ENCODE measurements at places on chromosomes 2 and 18.

GRCh38 chr2:212595036-212595654 lies 56.5 kb upstream of the ERBB4 start:
- DNase-seq = peak; percentile 71

DNA sequence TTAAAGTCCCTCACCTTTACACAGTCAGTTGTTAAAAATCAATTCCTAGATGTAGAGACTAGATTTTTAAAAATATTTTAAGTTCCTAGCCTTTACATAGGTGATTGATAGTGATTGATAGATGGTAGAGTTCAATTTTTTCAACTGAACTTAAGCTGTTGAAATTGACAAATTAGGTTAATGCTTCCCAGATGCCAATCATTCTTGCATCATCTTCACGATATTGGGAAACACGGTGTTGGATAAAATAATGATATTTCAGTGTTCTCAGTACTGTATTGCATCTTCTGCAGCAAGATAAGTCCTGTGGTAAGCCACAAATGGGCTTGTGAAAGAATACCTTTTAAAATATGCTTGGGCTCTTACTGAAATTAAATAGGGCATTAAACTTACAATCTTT lies 667.6 kb downstream of the STK39 start:
- DNase-seq = no peak

DNA sequence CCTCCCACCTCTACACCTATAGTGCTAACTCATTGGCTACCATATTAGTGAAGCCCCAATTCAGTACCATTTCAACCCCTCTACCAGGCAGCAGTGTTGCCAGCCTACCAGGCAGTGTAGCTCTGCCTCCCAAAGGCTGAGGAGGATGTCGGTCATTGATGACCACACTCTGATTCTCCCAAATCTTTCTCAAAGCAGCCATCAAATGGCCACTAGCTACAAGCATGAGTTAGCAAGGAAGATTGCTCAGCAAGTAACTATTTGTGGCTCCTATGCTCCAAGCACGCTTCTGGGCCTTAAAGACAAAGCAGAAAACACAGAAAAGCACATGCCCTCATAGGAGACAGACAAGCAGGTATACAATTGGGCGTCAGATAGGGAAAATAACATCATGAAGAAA lies 42.7 kb upstream of the AFF3 start:
- no peak for DNase-seq

DNA sequence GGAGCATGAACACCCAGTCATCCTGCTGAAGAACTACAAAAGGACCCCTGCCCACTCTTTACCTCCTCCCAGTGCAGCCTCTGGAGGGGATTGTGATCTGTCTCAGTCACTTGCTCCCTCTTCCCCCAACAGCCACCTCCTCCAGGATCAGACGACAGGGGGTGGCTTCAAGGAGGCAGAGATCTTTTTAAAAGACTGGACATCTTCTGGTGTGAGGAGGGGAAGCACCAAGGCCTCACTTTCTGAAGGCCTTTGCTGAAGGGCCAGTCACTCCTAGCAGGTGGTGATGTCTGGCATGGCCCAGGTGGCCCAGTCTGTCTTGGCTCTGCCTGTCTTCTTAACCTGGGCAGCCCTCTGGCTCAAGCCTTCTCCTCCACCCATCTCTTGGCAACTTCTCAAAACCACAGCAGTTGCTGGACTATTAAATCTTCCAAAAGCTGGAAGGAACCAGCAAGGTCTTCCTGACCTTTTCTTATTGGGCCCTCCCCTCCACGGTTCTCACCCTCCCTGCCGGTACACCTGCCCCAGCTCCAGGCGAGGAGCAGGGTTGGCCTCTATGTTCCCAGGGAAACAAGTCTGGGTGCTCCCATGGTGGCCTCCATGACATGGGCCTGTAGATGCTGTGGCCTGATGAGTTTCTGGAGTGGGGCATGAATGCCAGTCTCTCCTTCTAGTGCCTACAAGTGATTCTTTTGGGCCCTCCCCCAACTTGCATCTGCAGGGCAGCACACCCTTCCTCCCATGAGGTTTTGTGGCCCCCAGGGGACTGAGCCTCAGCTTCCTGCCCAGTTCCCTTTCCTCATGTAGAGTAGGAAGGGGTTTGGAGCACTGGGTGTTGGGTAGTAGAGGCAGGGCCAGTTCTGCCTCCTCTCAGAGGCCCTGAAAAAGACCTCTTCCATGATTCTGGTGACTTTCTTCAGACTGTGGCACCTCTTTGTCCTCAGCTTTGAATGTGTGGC lies 5.0 kb upstream of the ATP6V1B1 start:
- DNase-seq = no peak

- DNase-seq = peak; percentile 81
Measured at GRCh38 chr2:236823963-236824362, 254.3 kb downstream of the ACKR3 start.

DNA sequence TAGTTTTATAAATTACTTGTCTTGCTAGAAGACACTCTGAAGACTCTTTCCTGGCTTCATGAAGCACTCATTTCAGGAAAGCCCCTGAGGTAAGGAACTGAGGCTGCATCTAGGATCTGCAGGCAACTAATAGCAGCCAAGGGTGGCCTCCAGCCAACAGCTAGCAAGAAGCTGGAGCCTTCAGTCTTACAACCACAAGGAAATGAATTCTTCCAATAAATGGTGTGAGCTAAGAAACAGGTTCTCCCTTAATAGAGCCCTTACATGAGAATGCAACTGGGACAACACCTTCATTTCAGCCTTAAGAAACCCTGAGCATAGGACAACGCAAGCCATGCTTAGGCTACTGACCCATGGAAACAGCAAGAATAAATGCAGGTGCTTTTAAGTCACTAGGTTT lies 254.6 kb upstream of the RBBP8 start:
- peak; percentile 24 for DNase-seq

GRCh38 chr2:238855891-238856580 lies 8.2 kb downstream of the TWIST2 start:
- no peak for DNase-seq

- no peak for DNase-seq
Measured at GRCh38 chr18:37935086-37935485, 369.5 kb upstream of the CELF4 start.

- no peak for DNase-seq
Measured at GRCh38 chr2:1758171-1758570, 13.9 kb upstream of the PXDN start.

DNA sequence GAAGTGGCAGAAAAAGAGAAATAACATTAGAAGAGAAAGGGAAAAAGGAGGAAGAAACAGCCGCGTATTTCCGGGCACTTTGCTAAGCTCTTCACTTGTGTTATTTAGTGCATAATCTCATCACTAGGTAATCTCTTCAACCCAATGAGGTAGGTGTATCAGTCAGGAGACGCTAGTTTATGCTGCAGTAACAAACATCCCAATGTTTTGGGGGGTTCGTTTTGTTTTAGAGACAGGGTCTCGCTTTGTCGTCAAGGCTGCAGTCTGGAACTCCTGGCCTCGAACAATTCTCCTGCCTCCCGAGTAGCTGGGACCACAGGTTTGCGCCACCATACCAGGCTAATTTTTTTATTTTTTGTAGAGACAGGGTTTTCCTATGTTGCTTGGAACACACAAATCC lies 61.7 kb downstream of the ZFP36L2 start:
- DNase-seq = no peak

DNA sequence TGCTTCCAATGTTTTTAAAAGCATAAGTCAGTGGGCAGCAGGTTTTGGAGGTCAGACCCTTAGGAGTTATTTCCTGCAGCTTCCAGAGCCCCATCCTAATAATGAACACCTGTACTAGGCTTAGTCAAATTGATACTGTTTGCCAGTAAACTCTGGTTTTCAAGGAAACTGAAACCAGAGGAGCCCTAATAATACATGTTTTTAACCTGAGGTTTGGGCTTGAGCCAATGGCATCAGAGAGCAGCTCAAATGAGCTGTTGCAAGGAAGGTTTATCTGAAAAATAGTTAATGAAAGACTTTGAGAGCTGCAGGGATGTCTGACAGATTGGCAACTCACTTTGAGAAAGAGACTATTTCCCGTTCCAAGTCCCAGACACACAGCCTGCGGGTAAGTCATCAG lies 54.6 kb downstream of the DCC start:
- no peak for DNase-seq

GRCh38 chr18:64119916-64120315 lies 29.0 kb downstream of the LINC00305 start:
- peak; percentile 3 for DNase-seq

GRCh38 chr2:226600184-226600583 lies 199.4 kb downstream of the IRS1 start:
- DNase-seq = no peak

DNA sequence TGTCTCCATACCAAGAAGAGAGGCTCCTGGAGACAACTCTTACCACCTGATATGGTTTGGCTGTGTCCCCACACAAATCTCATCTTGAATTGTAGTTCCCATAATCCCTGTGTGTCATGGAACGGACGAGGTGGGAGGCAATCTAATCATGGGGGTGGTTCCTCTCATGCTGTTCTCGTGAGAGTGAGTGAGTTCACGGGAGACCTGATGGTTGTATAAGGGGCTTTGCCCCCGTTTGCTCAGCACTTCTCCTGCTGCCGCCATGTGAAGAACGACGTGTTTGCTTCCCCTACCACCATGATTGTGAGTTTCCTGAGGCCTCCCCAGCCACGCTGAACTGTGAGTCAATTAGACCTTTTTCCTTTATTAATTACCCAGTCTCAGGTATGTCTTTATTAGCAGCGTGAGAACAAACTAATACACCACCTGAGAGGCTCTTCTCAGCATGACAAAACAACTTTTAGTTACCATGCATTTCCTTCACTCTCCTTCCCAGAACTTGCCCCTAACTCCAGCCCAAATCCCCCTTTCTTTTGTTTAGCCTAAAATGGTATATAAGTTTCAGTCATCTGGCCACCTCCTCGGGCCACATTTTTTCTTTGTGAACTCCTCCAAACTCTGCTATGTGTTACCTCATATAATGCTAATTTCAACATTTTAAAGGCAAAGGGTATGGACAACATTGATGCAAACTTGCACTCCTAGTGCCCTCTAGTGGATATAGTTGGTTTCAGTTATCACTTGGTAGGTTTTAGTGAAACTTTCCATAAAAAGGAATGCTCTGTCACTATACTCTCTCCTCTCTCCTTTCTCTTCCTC lies 58.6 kb upstream of the SLC25A52 start:
- peak; percentile 64 for DNase-seq

GRCh38 chr2:85599468-85600234 lies 2.8 kb downstream of the TMEM150A start:
- DNase-seq = no peak

- peak; percentile 30 for DNase-seq
Measured at GRCh38 chr2:188983427-188984064, 9.4 kb downstream of the COL3A1 start.

- DNase-seq = peak; percentile 97
Measured at GRCh38 chr2:238864207-238865014, 16.5 kb downstream of the TWIST2 start.

- DNase-seq = no peak
Measured at GRCh38 chr2:16607301-16607700, 58.3 kb downstream of the CYRIA start.

GRCh38 chr2:109352056-109352897 lies 223.3 kb downstream of the SH3RF3 start:
- no peak for DNase-seq

DNA sequence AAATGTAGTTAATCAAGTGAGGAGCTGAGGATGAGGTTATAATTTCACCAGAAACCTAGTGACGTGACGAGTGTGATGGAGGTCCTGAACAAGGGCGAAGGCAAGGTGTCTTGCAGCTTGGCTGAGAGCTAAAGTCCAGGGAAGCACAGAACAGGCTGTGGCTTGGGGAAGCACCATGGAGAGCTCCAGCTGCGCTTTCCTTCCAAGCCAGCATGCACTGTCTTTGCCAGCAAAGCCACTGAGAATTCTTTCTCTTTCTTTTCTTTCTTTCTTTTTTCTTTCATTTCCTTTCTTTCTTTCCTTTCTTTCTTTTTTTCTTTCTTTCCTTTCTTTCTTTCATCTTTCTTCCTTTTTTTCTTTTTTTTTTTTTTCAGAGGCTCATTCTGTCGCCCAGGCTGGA lies 239.3 kb downstream of the FBXO15 start:
- DNase-seq = peak; percentile 63

DNA sequence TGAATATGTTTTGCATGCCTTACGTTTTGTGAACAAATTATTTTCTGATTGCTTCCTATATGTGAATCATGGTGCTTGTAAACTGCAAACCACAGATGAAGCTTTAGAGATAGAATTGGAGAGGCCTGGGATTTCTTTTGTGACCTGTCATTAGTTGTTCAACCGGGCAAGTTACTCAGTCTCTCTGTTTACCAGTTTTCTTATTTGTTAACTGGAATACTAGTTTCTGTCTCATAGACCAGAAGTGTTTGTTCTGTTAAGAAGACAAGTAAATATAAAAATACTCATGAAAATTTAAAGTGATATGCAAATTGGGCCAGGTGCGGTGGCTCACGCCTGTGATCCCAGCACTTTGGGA lies 27.3 kb downstream of the DGKD start:
- peak; percentile 26 for DNase-seq

DNA sequence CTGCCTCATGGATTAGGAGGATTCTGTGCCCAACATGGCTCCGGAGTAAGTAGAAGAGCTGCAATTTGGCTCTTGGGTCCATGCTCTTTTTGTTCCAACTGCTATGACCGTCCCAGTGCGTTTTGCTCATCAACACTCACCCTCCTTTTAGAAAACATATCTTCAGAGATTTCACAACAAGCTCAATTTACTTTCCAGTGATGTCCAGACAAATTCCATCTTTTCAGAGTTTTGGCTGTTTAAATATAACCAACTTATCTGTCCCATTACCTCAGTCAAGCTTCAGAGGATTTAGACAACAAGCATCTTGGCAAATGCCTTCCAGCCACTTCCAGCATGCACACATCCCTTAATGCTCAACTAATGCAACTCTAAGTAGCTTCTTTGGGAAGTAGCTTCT lies 6.9 kb upstream of the SLC14A2 start:
- DNase-seq = no peak

- no peak for DNase-seq
Measured at GRCh38 chr2:240714747-240715725, 23.4 kb downstream of the AQP12A start.

DNA sequence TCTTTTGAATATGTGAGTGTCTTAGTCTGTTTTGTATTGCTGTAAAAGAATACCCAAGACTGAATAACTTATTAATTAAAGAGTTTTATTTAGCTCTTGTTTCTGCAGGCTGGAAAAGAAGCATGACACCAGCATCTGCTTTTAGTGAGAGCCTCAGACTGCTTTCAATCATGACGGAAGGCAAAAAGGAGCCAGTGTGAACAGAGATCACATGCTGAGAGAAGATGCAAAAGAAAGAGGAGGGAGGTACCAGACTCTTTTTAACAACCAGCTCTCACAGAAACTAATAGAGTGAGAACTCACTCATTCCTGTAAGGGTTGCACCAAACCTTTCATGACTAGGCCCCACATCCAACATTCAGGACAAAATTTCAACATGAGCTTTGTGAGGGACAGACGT lies 101.6 kb upstream of the HNMT start:
- no peak for DNase-seq

- no peak for DNase-seq
Measured at GRCh38 chr2:181662287-181662686, 5.4 kb upstream of the CERKL start.

GRCh38 chr2:48306409-48307284 lies 223.3 kb upstream of the STON1 start:
- DNase-seq = peak; percentile 91

DNA sequence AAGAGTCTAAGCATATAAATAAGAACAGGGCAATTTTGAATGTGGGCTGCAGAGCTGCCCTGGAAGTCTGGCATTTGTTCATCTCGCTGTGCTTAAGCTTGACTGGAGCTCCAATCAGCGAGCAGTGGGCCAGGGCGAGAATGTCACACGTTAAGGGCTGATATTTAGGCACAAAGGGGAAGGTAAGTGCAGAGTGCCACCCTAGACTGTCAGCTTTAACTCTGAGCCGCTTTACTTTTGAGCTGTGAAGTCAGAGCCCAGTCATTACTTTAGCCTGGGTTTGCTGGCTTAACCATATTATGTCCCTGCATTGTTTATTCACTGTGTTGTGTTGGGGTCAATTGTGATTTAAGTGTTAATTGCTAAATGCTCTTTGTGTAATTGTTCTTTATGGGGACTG lies 236.1 kb upstream of the SIX3 start:
- no peak for DNase-seq
